Pulmonary artery endothelial cell (primary cell): ENCODE measurements at places on chromosomes 3 and 15. TPM values are rescaled to one million over a fixed set of nuclear protein-coding genes. Genes with fewer than 3 reads are reported as not detected.

- DNase-seq, result no peak
Observed at GRCh38 chr3:54870423-54870822, 57.4 kb downstream of the LRTM1 start.

DNA sequence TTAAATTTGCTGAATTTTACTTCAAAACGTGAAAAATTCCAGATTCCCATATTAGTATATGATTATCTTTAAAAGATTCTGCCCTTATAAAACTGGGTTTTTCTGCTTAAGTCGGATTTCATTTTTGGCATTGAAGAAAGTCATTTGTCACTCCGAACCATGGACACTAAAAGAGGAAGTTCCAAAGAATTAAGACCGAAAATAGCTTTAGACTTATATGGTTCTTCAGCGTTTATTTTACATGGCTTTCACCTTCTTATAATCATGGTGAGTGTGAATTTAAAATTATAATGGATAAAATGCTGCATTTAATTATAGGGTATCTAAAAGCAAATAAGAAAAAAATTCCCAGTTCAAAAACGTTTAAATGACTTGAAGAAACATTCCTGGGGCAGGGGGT, 1.0 kb downstream of the C3orf38 start:
- DNase-seq, result no peak

DNA sequence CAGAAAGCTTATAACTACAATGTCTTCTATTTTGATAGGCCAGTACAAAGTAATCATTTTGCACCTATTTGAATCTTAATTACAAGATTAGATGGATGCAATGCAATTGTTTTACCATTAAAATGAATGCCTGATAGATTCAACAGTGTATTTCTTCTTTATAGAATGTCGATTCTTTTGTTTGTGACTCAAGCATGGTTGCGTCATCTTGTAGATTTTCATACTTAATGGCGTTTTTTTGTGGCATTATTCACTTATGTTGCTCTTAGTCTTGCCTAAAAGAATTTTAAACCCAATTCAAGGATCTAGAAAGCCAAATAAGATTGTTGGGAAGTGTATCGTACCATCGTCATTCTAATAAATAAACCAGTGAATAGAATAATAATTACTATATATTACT, 21.4 kb downstream of the ZBTB38 start:
- no peak for DNase-seq

GRCh38 chr3:30713885-30714503, 107.6 kb downstream of the TGFBR2 start:
- DNase-seq, result no peak

GRCh38 chr3:32422943-32423342, 31.3 kb downstream of the CMTM7 start:
- no peak for DNase-seq

- no peak for DNase-seq
Observed at GRCh38 chr3:188102861-188103547, 51.0 kb upstream of the LPP start.

DNA sequence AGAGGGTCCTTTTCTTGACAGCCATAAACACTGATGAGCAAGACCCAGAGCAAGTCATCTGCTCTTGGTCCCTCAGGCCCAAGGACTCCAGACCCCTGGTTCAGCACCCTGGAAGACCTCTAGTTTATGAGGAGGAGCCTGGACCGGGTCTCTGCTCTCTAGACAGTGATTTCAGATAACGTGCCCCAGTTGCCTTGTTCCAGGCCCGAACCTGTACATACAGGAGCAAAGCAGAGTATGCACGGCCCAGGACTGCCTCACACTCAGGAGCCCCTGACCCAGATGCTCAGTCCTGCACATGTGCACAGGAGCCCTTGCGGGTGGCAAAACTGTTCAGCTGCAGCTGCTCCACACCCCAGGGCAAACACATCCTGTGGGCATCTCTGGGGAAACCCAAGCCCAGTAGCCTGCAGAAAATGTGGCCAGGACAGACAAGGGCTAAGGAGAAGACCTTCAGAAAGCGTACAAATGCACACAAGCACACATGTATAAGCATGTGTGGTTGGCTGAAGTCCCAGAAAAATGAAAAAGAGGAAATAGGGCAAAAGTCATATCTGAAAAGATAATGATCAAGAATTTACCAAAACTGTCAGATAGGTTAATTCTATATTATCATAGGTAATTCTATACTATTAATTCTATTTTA, 59.9 kb upstream of the CORO2B start:
- DNase-seq, result no peak

DNA sequence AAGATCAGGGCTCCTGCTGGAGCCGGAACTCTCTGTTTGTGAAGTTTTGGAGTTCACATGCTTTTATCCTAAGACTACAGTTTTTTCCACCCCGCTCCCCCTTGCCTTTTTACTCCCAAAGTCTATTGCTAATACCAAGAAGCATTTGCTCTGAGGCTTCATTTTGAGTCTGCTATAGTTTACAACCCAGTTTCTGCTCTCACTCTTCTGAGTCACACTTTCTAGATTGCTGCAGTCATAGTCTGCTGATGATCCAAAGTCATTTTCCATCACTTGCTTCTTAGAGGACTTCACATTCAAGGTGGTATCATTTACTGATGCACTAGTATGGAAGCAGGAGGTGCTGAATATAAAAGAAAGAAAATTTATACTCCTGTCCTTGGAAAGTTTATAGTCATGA, 937.4 kb downstream of the IGSF11 start:
- DNase-seq, result no peak

GRCh38 chr3:197545571-197545970, 10.2 kb downstream of the BDH1 start:
- DNase-seq, result no peak

DNA sequence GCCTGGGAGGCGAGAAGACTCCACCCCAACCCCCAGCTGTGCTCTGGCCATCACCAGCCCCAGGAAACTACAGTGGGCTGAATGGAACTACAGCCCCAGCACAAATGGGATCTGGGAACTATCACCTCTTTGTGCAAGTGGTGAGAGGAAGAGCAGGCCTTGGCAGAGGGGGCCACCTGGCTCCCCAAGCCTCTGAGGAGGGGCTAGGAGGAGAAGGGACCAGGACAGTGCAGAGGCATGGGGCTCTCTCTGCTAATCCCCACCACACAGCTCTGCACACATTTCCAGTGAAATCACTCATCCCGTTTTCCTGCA, 31.6 kb downstream of the KY start:
- DNase-seq, result no peak

- DNase-seq, result peak; percentile 19
Observed at GRCh38 chr15:73926219-73927002, at the start of gene LOXL1. TSS of gene LOXL1 (plus strand) at chr15:73926462. CDS start at chr15:73926784, 322 bp downstream.

- DNase-seq, result no peak
Observed at GRCh38 chr3:196492080-196492479, 11.5 kb downstream of the RNF168 start.

- DNase-seq, result peak; percentile 99
Observed at GRCh38 chr3:110521019-110521418, 550.6 kb upstream of the NECTIN3 start.

DNA sequence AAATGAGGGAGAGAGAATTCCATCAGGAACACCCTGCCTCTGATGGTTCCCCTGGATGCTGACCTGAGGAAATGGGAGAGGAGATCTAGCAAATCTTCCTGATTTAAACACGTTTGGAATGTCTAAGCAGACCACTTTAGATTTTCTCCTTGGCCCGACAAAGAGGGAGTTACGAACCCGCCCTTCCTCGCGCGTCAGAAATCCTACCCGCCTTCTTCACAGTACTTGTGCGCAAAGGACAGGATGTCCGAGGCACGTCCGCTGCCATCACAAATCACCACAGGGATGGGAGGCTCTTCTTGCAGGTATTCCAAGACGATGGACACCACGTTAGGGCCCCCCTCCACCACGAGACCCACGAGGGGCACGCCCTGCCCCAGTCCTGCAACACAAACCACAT, 38.6 kb downstream of the TRPM1 start:
- DNase-seq, result no peak

The ALPK3 gene
- total RNA-seq, result 13.5 and 21.3 TPM in 2 replicates

The RBM6 gene
- 29.9 and 43.2 TPM in 2 replicates for total RNA-seq

The VPS18 gene
- 48.7 and 50.8 TPM in 2 replicates for total RNA-seq

The RNF7 gene
- 40.9 and 44.8 TPM in 2 replicates for total RNA-seq
